ENCODE measurements at places on chromosomes 6 and 20.

DNA sequence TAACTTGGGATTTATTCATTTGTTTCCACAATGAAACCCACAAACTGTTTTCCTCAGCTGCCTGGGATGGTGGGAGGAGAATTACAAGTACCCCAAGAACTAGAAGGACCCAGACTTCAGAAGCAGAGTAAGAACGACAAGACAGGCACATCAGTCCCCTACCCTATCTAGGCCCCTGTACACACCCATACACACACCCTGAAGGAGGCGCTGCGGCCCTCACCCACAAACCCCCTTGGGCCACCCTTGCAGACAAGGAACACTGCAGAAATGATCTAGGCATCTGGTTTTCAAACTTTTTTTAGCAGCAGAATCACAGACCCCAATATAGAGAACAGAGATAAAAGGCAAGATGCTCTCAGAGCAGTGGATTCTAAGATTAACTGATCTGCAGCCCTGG lies 55.0 kb downstream of the TRERF1 start:
- no peak for DNase-seq

- DNase-seq = no peak
These were observed 10.3 kb upstream of the TAAR9 start for GRCh38 chr6:132527791-132528190.

GRCh38 chr6:75117701-75118100 lies 88.2 kb downstream of the COL12A1 start:
- no peak for DNase-seq

- no peak for DNase-seq
These were observed 900.7 kb downstream of the TFAP2A start for GRCh38 chr6:9514146-9514545.

GRCh38 chr20:44039741-44040140 lies 125.1 kb downstream of the TOX2 start:
- DNase-seq = no peak

All from CD4-positive, alpha-beta T cell treated with Interleukin-15 for 4 hours (primary cell).